ENCODE measurements at places on chromosomes 5 and 9.

DNA sequence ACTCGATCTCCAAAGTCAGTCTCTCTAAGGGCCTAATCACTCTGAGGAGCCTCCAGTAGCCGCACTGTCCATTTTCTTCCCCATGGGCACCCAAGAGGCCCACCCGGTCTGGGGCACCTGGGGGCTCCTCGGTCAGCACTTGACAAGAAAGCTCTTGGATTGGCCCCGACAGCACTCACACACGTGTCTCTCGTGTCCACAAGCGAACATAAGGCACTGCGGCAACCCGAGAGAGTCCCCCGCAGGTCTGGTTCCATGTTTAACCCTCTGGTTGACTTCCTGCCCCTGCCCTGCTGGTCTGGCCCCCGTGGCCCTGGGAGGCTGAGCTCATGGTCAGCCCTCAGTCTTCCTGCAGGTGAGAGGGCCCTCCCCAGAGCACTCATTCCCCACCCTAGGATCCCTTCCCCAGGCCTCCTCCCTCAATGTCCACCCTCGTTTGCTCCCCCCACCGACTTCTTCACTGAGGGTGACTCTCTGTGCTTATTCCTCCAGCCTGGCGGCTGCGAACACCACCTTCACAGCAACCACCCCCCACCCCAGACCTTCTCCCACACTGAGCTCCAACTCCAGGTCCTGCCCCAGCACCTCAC, 16.3 kb upstream of the LRRC14B start:
- no peak for DNase-seq

DNA sequence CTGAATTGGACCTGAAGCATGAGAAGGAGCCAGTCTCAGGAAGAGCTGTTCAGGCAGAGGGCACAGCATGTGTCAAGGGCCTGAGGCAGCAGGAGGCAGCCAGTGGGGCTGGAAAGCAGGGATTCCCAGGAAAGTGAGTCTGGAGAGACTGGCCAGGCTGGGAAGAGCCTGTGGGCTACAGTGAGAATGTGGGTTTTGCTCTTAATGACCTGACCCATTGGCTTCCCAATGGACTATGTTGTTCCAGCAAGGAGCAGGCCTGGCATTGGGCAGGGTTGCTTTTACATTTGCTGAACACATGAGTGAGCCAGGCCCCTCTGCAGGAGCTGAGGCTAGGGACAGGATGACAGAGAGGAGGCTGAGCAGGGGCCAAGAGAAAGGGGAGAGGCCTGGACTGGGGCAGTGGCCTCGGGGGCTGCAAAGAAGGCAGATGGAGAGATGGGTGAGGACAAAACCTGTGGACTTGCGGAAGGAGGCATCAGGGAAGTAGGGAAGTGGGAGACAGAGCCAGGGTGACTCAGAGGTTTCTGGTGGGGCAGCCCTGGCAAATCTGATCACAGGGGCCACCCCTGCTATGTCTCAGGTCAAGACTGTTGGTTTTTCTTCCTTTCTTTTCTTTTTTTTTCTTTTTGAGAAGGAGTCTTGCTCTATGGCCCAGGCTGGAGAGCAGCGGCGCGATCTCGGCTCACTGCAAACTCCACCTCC, 65.9 kb upstream of the NEK6 start:
- no peak for DNase-seq

DNA sequence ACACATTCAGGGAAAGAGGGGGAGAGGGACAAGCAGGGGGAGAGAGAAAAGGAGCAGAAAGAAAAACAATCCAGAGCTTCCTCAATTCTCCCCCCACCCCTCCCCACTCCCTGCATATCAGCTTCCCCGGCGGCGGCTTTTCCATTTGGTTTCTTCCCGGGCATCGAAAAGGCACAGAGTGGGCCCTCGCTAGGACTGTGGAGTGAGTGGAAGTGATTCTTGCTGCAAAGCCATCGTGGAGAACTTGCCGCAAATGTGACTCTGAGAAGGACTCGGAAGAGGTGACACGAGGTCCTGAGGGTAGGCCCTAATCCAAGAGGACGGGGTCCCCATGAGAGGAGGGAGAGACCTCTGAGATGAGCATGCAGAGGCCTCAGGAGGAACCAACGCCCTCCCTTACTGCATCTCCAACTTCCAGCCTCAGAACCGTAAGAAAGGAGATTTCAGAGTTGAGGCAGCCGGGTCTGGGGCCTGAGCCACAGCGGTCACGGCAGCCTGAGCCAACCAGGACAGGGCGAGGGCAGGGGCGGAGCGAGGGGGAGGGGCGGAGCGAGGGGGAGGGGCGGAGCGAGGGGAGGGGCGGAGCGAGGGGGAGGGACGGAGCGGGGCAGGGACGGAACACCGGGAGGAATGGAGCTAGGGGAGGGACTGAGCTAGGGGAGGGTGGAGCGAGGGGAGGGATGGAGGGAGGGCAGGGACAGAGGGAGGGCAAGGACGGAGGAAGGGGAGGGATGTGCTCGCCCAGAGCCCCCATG, 21.2 kb upstream of the SARDH start:
- DNase-seq = no peak

- DNase-seq = no peak
These were observed 244.9 kb upstream of the MVB12B start for GRCh38 chr9:126081746-126082145.

DNA sequence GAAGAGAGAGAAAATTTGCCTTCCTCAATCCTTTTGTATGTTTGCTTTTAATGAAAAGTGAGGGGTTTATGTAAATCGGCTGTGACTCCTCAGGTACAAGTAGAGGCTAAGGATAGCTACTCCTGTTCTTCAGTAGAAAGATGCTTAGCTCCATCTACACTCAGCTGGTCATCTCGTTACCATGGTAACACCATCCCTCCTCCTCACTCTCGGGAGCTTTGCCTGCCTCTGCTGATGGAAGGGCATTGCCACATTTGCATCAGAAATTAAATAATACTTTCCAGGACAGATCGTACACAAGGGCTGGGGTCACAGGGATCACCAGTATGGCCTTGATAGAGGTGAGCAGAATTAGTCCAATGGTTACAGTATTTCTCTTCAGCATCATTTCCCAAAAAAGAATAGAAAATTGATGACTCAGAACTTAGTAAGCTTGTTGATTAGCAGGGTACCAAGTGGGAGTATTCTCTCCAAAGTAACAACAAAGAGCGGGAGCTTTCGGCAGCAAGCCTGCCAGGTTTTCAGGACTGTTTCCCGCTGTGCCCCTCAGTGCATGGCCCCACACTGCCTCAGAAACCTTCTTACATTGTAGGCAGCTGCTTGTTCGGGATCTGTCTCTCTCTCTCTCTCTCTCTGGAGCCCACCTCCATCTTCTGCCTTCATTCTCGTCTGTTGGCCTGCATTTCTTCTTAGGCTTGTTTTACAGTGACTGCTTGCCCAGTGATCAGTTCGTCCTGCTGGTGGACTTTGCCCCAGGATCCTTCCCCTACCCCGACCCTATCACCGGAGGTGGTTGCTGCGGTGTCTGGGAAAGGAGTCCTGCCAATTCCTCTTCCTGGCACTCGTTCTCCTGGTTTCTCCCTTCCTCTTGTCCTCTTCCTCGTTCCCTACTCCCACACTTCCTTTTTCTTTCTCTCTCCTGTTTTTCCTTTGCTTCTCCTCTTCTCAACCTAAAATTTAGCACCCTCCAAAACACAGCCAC, 51.9 kb upstream of the SNAPC3 start:
- DNase-seq = no peak

GRCh38 chr5:83104021-83104420, 26.7 kb downstream of the XRCC4 start:
- no peak for DNase-seq

DNA sequence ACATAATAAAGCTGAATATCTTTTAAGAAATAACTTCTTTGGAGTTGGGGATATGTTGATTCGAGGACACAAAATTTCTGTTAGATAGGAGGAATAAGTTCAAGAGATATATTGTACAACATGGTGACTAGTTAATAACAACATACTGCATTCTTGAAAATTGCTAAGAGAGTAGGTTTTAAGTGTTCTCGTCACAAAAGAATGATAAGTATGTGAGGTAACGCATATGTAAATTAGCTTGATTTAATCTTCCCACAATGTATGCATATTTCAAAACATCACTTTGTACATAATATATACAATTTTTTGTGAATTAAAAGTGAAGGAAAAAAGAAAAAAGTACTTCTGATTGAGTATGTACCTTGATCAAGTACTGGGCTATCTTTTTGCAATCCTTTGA, 428.0 kb upstream of the TRPC7 start:
- no peak for DNase-seq

- DNase-seq = no peak
These were observed 51.4 kb downstream of the TNFSF8 start for GRCh38 chr9:114878879-114879564.

GRCh38 chr5:72625332-72625731, 118.1 kb upstream of the ZNF366 start:
- DNase-seq = no peak

DNA sequence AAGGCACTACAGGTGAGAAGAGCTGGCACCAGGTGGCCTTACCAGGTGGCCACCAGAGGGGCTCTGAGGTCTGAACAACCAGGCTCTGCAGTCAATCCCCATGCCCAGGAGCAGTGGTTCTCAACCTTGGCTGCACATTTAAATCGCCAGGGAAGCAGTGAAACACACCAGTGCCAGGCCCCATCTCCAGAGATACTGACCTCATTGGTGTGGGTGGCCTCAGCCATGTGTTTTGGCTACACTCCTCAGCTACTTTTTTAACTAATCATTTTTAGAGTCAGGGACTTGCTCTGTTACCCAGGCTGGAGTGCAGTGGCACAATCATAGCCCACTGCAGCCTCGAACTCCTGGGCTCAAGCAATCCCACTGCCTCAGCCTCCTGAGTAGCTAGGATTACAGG, 56.0 kb downstream of the GABBR2 start:
- DNase-seq = no peak

DNA sequence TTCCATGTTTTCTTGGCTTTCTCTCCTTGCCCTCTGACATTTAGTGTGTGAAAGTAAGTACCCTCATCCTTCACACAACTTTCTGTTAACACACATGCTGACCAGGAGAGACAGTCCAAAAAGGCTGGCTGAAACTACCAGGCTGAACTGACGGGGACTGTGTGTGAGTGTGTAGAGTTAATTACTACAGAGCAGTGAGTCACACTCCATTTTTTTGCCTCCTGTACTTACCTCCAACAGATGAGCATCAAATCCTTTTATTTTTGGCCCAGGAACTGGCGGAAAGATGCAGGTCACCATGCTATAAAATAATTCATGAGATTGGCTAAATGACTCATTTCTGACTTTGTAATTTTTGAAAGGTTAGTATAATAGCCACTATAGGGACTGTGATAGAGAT, 20.2 kb upstream of the AGXT2 start:
- DNase-seq = no peak

- no peak for DNase-seq
These were observed 163.2 kb downstream of the DAB2IP start for GRCh38 chr9:121814594-121814993.

- no peak for DNase-seq
These were observed 76.2 kb upstream of the SPIN1 start for GRCh38 chr9:88312045-88312444.

- no peak for DNase-seq
These were observed 34.2 kb downstream of the MARCHF6 start for GRCh38 chr5:10387690-10388089.

DNA sequence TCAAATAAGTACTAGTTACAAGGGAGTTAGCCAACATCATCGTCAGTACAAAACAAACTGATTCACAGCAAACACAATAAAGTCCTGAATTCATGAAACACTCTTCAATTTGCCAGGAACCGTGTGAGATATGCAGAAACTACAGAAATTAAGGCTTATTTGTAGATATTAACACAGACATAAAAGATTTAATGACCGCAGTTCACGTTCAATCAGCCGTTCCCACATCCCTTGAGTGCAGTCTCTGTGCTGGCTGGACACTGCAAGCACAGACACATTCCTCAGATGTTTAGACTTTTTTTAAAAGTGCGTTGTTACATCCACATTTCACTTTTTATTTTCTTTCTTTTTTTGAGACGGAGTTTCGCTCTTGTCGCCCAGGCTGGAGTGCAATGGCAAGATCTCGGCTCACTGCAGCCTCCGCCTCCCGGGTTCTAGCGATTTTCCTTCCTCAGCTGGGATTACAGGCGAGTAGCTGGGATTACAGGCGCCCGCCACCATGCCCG, 566 bp upstream of the CEP78 start:
- no peak for DNase-seq

- no peak for DNase-seq
These were observed 20.8 kb upstream of the MATR3 start for GRCh38 chr5:139272471-139273321.

DNA sequence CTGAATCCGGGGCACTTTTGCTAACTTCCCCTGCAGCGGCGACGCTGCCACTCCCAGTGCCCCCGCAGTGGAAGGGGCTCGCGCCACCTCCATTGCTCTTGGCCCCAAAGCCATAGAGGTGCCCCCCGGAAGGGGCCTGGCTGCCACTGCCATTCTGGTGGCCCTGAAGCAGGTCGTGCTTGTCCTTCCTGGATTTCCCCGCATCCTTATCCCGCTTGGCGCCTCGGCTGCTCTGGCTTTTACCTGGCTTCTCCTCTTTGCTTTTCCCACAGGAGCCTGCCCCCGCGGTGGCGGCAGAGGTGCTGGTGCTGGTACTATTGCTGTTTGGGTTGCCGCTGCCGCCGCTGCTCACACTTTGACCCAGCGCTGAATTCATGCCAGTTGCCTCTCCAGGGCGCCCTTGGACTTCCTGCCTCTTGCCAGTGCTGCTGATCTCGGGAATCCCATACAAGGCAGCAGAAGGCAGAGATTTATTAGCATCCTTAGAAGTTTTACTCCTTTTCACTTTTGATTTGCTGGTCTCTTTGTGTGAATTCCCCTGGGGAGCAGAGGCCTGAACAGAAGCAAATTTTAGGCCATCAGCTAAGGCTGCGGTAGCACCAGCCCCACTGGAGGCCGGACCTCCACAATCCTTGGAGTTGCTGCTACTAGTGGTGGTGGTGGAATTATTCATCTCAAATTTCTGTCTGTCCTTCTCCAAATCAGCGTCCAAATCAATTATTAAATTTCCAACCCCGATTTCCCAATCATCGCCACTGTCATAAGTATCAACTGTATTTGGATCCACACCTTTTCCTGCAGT, 2.1 kb downstream of the ZNF608 start:
- DNase-seq = no peak

- no peak for DNase-seq
These were observed 140.7 kb upstream of the SLC44A1 start for GRCh38 chr9:105103776-105104175.

DNA sequence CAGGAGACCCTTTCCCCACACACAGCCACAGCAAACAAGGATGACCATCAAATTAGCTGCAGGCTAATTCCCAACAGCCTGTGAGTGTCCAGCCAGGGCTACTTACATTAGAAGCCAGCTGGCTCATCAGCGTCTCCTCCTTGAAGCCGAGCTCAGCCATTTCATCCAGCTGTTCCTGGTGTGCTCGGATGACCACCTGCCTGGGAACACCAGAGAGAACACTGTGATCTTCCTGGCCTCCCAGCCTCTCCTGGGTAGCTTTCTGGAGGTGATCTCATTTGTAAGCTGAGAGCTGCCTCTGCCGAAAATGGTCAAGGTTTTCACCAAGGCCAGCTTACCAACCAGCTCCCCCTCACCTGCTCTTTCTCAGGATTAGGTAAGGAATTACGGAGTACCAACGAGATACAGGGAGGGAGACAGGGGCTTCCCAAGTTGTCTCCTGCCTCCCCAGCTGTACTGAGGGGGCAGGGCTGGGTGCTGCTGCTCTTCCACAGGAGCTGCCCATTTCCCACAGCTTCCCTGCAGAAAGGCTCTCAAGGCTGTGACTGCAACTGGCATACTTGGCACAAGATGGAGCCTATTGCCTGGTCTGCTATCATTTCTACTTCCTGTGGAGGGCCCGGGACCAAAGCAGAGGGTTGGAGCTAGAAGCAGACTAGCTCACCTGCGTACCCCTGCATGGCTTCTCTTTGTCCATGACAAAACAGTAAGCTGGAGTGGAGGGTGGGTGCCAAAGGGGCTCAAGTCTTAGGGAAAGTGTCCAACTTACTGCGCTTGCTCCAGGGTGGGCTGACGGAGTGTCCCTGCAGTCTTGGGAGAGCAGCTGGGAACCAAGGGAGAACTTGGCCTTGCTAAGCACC, 73.9 kb downstream of the KIF24 start:
- no peak for DNase-seq
